Stimulated activated CD8-positive, alpha-beta memory T cell treated with anti-CD3 and anti-CD28 coated beads, Interleukin-7, amount 100 ng/mL, for 1 hour (primary cell): ENCODE measurements at places on chromosomes 2 and 18.

GRCh38 chr18:72704202-72704601, 160.1 kb upstream of the CBLN2 start:
- no peak for DNase-seq

DNA sequence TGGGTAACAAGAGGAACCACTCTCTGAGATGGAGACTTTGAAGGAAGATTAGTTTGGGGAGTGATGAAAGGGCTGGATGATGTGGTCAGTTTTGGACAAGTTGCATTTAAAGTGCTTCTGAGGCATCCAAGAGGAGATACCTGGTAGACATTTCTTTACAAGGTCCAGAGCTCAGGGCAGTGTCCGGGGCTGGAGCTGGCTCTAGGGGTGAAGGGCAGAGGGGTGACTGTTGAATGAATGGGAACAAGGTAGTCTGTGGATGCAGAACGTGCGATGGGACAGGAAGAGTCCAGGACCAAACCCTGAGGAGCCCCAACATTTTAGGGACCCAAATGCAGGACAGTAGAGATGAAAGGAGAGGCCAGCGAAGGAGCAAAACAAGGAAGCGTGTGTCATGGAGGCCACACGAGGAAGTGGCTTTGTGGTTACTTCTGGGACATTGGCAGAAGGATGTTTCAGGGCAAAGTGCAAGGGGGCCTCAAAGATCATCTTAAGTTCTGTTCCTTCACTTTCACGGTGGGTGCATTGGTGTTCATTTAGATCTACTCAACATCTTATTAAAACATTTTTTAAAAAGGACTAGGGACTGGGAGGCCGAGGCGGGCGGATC, 13.6 kb upstream of the GPR35 start:
- DNase-seq: no peak

GRCh38 chr2:105950521-105951383, 206.0 kb downstream of the NCK2 start:
- DNase-seq: no peak

DNA sequence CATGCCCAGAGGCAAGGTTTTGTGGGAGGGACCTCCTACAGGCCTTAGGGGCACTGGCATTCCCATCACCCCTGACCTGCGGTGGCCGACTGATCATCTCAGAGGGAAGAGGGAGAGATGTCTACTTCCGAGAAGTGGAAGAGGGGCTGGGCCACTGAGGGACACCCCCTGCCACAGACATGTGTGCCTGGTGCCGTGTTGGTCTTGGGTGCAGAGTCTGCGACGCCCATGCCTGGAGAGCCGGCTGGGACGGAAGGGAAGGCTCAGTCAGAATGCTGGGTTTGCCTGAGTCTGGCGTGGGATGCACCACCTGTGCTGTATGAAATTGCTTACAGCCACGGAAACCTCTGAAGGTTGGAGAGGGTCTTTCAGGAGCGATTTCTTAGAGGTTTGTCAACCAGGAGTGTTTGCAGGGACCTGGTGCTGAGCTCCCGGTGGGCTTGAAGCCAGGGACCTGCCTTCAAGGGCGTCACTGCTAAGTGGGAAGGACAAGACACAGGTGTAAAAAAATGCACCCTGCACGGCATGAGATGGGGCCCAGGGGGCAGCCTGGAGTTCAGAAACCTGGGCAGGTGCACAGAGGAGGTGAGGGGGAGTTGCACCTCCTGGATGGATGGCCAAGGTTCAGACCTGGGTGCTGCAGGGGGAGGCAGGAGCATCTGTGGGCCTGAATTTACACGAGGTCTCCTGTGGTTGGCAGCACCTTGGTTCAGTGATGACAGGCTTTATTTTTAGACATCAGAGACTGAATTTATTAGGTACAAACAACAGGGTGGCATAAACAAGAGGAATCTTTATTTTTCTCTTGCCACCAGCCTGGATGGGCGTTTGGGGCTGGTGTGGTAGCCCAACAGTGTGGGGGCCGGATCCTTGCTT, 100.3 kb downstream of the CTIF start:
- no peak for DNase-seq

DNA sequence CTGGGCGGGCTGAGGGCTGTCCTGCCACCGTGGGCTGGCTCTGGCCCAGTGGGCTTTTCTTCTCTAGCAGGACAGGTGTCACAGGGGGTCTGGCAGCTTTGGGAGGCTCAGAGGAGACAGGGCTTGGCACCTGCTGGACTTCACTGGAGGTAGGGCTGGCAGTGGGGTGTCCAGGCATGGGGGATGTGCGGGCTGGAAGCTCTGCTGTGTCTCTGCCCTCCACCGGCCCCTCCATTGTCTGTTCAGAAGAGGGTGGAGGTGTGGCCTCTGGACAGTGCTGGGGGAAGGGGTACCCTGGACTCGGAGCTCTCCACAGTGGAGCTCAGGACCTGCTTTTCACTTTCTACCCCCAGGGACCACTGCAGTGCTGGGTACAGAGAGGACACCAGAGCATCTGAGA, 9.2 kb downstream of the PTPRN start:
- DNase-seq: no peak

DNA sequence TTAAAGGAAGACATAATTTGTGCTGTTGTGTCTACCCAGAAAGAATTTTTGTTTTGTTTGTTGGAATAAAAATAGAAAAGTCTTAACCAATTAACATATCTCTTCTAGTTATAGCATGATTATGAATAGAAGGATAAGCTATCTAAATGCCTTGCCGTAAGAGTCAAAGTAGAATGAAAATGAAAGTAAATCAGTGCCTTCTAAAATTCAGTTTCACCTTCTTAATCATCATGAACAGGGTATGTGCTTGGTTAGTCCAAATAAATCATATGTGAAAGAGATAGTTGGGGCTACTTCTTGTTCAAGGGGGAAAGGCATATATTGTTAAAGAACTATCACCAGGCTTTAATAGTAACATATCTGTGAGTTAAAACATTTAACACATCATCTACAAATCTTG, 91.5 kb downstream of the GULP1 start:
- DNase-seq: no peak

- no peak for DNase-seq
Measured at GRCh38 chr2:144230448-144231085, 289.4 kb downstream of the ZEB2 start.

DNA sequence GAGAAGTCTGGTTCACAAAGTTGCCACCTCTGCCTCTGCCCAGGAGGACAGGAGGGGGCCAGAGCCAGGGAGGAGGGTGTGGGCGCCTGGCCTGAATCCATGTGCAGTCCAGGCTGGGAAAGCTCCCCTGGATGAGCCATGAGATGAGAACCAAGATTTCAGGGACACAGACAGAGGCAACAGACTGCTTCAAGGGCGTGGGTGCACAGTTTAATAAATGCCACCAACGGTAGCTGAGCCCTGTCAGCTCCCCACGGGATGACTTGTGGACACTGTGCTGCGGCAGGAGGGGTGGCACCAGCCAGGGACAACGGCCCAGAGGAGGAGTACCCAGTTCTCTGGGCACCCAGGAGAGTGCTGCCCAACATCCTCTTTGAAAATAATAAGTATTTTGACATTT, 15.2 kb downstream of the CAPG start:
- DNase-seq: no peak

- no peak for DNase-seq
Measured at GRCh38 chr2:94956797-94957391, 68.6 kb upstream of the MAL start.

GRCh38 chr2:30371772-30372373, 75.2 kb upstream of the LCLAT1 start:
- DNase-seq: no peak

GRCh38 chr2:175275539-175275938, 94.0 kb upstream of the ATP5MC3 start:
- DNase-seq: no peak

- no peak for DNase-seq
Measured at GRCh38 chr2:241760301-241760771, 16.3 kb upstream of the GAL3ST2 start.

DNA sequence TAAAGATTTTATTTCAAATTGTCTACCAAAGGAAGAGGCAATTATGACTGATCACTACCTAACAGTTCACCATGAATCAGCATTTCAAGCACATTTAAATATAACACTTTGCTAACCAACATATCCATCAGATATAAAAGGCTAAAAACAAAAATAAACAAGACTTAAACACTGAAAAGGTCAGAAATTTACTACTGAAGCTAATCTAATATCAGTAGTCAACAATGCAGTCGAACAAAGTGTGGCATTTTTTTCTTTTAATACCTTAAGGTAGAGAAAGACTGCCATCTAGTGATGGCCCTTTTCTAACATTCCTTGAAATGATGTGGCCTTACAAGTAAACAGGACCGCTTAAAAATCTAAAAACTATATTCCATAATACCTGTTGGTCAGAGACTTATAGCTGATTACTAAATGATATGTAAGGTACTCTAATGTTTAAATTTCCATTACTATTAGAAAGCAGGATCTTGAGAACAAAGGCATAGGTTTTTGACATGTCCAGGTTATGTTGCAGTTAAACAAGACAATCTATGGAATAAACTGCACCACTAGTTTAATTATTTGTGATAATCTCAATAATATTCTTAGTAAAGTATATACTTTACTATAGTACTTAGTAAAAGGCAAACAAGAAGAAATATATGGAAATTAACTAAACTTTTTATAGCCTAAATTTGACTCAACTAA, 80.0 kb downstream of the EXOC6B start:
- no peak for DNase-seq

DNA sequence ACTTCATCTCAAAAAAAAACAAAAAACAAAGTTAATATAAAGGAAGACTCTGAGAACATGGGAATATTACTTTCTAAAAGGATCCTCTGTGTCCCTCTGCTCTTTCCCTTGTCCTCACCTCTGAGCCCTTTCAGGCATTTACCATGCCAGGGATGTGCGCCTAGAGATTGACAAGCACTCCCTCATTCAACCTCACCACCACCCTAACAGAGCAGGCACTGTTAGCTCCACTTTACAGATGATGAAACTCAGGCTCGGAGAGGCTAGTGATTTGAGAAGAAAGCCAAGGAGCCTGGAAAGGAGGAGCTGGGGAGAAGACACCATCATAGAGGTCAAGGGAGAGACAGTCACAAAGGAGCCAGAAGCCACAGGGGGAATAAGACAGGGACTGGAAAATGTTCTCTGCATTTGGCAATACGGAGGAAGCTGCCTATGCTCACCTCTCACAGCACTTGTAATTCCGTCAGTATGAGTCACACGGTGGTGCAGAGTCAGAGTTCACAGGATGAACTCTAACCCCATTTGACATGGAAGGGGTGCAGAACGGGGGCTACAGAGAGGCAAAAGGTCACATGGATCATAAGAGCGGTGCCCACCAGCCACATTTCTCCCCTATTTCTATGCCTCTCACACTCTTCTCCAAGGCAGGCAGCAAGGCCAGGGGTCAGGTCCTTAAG, 101.8 kb upstream of the NFU1 start:
- no peak for DNase-seq

- no peak for DNase-seq
Measured at GRCh38 chr2:80154231-80154915, 150.2 kb downstream of the LRRTM1 start.

DNA sequence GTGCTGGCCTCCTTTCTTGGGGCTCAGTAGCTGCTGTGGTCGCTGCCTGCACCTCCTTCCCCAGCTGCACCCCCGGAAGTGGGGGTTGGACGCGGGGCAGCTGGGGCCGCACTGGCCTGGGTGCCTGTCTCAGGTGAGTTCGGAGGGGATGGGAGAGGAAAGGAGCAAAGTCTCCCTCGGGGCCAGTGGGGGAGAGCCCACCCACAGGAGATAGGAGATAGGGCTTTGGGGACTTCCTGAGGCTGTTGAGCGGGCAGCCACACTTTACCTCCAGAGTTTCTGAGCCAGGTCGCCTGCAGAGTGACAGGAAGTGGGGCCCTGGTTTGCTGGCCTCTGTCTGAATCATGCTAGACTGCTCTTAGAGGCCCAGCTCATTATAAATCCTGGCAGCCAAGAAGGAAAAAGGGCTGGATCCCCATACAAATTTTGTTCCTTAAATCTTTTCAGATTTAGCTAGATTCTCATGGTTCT, 8.1 kb downstream of the MBP start:
- DNase-seq: no peak

GRCh38 chr2:133077269-133077822, 407.3 kb upstream of the LYPD1 start:
- no peak for DNase-seq

- no peak for DNase-seq
Measured at GRCh38 chr2:193561054-193561453, 1366.3 kb upstream of the TMEFF2 start.

- no peak for DNase-seq
Measured at GRCh38 chr2:210818473-210818872, 262.1 kb downstream of the CPS1 start.

GRCh38 chr2:166862468-166863132, 25.7 kb upstream of the XIRP2 start:
- no peak for DNase-seq

DNA sequence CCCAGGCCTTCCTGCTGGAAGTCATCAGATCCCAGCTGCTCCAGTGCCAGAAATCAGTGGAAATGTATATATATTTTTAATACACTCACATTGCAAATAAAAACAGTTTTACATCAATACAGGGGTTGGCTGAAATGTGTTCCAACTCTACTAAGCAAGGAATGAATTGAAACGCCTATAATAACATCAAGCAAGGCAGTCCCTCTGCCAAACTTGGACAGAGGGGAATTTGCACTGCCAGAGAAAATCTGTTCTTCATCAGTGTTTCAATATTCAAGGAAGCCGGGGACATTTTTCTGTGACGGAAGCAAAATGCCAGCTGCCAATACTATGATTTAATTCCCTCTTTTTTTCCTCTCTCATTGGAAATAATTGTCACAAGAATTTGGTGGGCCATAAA, 335.3 kb downstream of the TNS1 start:
- no peak for DNase-seq

- no peak for DNase-seq
Measured at GRCh38 chr2:86411396-86411795, 29.8 kb upstream of the KDM3A start.

DNA sequence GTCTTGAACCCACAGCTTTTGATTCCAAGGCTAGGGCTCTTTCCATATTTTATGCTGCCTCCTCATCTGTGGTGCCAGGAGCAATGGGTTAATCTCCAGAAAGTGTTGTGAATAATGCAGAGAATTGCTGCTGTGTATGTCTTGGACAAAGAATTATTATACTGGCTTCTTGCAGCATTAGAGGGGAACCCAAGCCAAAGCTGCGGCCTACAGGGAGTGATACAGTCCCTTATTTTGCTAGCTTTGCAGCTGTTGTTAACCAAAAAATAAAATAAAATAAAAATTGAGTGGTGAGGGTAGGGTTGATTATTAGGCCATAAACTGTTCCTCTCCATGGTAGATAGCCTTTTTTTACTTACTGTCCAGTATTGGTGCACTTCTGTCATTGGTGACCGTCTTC, 16.7 kb downstream of the WIPF1 start:
- DNase-seq: no peak
